Activated CD8-positive, alpha-beta memory T cell treated with anti-CD3 and anti-CD28 coated beads for 48 hours (primary cell): ENCODE measurements at places on chromosomes 11 and 22.

DNA sequence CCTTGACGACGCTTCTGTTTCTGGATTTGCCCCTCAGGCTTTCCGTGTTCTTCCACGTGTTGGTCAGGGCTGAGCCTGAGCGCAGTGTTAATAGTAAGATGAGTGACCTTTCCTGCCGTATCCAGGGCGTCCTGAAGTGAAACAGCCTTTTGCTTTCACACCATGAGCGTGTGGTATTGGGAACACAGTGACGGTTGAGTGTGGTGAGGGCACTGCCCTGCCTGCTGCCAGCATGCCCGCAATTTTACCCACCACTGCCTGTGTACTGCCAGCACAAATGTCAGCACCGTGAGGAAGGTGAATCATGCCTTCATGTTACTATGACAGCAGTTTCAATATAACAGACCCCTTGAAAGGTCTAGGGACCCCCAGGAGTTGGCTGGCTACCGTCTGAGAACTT, 217.1 kb downstream of the TBC1D22A start:
- no peak for DNase-seq

- DNase-seq: no peak
Measured at GRCh38 chr11:79021601-79022000, 419.2 kb downstream of the TENM4 start.

GRCh38 chr11:117437041-117437790, 109.6 kb downstream of the CEP164 start:
- no peak for DNase-seq

GRCh38 chr11:115241899-115242298, 262.3 kb downstream of the CADM1 start:
- no peak for DNase-seq

- DNase-seq: no peak
Measured at GRCh38 chr11:62548545-62549335, 2.1 kb upstream of the AHNAK start.

- DNase-seq: no peak
Measured at GRCh38 chr11:34065505-34066203, 14.1 kb downstream of the CAPRIN1 start.

DNA sequence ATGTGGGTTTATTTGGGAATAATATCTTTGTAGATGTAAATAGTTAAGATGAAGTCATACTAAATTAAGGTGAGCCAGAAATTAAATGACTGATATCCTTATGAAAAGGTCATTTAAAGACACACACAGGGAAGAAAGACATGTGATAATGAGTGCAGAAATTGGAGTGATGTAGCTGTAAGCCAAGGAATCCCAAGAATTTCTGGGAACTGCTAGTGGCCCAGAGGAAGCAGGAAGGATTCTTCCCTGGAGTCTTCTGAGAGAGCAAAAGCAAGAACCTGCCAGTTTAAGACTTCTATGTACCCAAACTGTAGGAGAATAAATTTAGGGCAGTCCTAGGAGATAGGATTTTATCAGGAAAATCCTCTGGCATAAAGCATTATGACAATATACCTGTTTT, 66.9 kb downstream of the LRRC4C start:
- no peak for DNase-seq

DNA sequence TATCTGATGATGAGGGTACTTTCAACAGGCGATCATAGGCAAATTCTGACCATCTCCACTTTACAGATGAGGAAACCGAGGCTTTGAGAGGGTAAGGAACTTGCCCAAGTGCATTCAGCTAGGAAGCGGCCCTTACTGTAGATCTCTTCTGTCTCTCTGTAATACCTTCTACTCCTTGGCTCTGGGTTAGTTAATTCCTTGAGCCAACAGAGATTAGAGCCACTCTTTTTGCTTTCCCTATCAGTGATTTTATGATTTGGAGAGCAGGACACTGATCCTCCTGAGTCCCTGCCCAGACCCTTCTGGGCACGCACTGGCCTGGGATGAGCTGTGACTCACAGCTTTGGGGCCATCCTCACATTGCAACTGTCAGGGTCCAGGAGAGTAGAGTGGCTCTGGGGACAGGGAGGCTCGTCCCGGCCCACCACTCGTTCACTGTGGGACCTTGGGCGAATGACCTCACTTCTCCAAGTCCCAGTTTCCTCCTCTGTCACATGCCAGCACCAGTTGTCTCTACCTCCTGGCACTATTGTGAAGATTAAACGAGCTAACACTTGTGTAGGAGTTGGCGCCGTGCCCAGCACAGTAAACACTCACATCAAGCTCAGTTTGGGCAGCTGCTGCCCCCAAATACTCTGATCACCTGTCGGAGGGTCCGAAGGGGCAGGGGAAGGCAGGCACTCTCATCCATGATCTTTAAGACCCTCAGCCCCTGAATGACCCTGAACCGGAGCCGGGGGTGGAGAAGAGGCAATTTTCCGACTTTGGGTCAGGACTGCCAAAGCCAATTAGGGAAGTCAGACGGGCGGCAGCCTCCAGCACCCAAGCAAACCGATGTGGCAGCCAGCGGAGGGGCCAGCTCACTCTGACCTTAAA, 235.0 kb downstream of the MIAT start:
- DNase-seq: no peak

DNA sequence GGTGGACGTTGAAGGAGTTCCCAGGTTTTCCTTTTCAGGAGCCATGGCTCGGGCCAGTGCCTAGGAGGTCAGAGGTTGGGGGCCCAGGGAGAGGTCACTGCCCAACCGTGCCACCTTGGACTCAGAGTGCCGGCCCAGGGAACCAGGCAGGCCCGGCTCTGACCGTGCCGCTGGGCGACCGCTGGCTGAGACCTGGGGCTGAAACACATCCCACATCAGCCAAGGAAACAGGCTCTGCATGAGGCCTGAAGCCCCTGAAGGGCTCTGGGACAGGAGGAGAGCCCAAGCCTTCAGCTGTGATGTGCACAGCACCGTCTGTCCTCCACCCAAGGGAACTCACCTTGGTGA, 21.9 kb upstream of the RTN4R start:
- DNase-seq: no peak

DNA sequence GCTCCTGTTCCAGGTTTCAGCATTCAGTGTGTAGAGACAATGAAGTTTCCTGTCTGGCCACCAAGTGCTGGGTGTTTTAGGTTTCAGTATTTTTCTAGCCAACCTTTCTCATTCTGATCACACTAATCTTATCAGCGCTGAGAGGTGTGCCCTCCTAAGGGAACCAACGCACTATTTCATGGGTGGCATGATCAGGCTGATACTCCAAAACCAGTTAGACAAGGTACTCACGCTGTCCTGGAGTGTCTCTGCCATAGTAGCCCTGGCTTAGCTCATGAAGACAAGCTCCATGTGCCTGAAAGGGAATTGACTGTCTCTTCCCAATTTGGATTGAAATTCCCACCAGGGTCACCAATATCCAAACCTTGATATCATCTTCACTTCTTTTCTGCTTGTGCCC, 8.0 kb upstream of the RAB38 start:
- DNase-seq: no peak

DNA sequence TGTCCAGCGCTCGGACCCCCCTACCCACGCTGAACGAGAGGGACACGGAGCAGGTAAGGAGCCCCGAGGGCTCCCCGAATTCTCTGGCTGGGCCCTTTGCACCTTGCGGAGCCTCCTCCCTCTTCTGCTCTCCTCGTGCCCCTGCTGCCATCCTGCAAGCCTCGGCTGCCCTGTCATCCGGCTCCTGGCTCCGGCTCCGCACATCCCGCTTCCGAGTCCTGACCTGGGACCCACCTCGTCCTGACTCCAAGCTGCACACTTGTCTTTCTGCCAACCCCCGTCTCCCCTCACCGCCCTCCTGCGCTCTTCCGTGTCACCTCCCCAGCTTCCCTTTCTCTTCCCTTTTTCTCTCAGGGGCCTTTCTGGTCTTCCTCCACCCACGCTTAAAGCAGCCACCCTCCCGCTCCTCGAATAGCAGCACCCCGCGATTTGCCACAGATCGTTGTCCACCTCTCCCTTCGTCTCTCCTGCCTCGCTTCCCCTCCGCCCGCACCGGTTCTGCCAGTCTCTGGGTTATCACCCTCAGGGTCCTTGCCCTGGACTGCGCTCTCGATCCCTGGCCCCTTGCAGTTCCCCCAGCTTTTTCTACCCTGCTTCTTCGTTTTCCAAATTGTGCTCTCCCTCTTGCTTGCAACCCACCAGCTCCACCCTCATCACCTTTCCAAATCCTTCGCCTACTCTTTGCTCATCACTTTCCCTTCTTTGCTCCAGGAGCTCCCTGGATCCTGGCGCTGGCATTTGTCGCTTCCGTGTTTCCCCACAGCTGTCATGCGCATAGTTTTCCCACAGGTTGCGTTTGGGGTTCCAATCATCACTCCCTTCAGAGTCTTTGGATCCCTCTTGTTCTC, 822 bp downstream of the MARK2 start:
- no peak for DNase-seq

DNA sequence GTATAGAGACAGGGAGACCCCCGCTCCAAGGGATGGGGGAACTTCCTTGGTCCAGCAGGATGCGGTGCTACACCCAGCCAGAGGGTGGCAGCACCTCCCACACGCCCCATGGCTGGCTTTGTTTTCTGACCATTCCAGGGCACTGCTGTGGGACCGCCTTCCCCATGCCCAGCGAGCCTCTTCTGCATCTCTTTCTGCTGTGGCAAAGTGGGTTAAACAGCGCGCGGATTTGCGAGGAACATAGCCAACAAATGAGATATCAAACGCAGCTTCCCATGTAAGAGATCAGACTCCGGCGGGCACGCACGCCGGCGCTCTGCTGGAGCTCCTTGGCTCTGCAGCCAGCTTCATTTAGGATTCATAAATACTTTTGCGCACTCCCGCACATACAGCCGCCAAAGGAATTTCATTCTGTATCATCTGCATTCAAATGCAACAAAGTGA, 485.8 kb upstream of the CADM1 start:
- DNase-seq: no peak

- DNase-seq: no peak
Measured at GRCh38 chr22:30790366-30790765, 95.7 kb downstream of the OSBP2 start.

DNA sequence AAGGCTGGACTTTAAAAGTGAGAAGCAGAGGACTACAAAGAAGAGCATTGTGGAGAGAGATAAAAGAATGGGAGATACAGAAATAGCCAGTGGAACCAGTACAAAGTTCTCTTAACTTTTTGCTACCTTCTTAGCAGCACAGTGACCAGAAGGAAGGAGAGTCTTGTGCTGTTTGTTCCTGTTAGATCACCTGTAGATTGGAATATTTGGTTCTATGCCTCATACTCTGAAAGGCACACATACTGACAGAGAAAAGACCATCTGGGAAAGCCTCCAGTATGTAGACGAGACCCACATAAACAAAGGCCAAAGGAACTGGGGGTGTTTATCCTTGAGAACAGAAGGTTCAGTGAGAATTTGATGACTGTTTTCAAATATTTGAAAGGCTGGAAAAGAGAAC, 18.7 kb downstream of the RNF141 start:
- DNase-seq: no peak

GRCh38 chr11:17821648-17822400, 87.2 kb downstream of the KCNC1 start:
- no peak for DNase-seq

DNA sequence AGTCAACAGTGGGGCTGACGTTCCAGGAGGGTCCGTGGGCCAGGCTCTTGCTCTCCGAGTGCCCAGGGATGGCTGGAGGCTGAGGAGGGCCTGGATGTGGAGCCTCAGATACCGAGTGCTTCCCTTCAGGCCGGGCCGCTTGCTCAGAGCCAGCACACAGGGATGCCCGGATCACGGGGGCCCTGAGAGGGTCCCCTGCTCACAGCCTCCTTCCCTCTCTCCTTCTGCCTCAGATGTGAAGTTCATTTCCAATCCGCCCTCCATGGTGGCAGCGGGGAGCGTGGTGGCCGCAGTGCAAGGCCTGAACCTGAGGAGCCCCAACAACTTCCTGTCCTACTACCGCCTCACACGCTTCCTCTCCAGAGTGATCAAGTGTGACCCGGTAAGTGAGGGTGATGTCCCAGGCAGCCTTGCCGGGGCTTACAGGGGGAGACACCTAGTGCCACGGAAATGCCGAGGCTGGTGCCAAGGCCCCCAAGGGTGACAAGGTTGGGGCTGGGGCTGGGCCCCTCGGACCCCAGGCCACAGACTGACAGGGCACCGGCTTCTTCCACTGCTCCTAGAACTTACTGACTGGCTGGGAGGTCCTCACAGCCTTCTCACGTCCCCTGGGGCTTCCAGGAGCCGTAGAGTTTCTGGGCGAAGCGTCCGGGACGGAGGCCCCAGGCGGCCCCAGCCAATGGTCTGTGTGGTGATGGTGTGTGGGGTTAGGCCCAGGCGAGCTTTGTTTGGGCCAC, 7.0 kb downstream of the CCND1 start:
- no peak for DNase-seq

DNA sequence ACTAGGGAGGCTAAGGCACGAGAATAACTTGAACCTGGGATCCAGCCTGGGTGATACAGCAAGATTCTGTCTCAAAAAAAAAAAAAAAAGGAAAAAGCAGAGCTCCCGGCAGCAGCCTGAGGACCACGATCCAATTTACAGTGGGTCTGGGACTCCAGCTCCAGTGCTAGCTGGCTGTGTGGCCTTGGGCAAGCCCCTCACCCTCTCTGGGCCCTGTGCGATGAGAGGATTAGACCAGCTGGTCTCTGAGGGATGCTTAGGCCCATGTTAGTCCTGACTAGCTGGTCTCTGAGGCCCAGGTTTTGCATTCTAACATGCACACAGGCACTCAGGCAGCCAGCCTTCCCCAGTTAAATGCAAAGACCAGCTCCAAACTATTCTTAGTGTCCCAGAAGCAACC, 13.7 kb downstream of the CARD10 start:
- no peak for DNase-seq

- DNase-seq: no peak
Measured at GRCh38 chr22:20577045-20577444, 69.6 kb downstream of the MED15 start.

DNA sequence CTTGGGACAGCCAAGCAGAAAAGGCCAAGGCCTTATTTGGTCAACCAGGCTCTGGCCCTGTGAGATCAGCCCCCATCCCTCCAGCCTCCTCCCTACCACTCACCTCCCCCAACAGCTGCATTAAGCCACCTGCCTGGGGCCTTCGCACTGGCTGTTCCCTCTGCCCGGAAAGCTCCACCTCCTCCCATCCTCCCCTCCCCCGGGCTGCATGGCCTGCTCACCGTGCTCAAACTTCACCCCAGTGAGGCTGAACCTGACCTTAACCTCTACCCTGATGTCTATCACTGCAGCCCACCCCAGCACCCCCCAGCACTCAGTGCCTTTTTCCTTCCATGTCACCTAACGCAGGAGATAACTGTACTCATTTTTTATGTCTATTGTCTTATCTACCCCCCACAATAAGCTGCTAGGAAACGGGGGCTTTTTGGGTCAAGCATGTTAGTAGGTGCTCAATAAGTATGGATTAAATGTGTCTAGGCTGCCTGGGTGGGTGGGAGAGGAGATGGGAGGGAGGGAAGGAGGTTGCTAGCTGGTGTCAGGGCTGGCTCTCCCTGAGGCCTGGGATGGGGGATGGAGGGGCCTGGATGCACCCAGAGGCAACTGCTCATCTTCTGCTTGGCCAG, 912 bp downstream of the PTPRCAP start:
- no peak for DNase-seq
